Dermis microvascular lymphatic vessel endothelial cell (primary cell): ENCODE measurements at places on chromosomes 2 and 18.
A peak's percentile ranks its signal among the peaks of the same experiment; 100 is the strongest.

GRCh38 chr2:154960802-154961583, 262.5 kb downstream of the KCNJ3 start:
- DNase-seq: no peak

DNA sequence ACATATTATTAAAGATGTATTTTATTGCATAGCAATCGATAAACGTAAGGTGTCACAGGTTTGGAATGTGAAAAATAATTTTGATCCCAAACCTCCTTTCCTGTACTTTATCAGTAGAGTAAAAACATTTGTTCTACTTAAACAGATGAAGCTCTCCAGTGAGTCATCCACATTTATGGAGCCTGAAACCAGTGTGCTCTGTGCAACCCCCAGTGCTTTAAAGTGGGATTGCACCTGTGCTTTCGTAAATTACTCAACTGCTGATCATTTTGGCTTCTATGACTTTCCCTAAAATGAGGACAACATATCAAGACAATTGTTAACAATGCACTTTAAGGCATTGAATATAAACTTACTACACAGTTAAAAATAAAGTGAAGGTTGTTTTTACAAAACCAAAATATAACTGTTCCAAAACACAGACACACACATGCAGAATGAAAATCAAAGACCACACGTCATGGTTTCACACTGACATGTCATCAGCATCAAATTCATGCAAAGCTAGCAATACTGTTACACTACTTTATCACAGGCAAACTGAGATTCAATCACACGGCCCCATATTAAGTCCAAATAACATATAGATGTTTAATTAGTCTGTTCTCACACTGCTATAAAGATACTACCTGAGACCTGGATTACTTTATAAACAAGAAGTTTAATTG, 9.7 kb downstream of the TMEM18 start:
- DNase-seq: peak; percentile 54

GRCh38 chr2:141187075-141187439, 943.8 kb downstream of the LRP1B start:
- DNase-seq: no peak

- peak; percentile 36 for DNase-seq
These were observed 23.7 kb downstream of the TMEM127 start for GRCh38 chr2:96241900-96242611.

GRCh38 chr18:68394705-68395104, 320.2 kb downstream of the TMX3 start:
- no peak for DNase-seq

GRCh38 chr2:234279637-234280036, 217.2 kb downstream of the ARL4C start:
- DNase-seq: no peak

DNA sequence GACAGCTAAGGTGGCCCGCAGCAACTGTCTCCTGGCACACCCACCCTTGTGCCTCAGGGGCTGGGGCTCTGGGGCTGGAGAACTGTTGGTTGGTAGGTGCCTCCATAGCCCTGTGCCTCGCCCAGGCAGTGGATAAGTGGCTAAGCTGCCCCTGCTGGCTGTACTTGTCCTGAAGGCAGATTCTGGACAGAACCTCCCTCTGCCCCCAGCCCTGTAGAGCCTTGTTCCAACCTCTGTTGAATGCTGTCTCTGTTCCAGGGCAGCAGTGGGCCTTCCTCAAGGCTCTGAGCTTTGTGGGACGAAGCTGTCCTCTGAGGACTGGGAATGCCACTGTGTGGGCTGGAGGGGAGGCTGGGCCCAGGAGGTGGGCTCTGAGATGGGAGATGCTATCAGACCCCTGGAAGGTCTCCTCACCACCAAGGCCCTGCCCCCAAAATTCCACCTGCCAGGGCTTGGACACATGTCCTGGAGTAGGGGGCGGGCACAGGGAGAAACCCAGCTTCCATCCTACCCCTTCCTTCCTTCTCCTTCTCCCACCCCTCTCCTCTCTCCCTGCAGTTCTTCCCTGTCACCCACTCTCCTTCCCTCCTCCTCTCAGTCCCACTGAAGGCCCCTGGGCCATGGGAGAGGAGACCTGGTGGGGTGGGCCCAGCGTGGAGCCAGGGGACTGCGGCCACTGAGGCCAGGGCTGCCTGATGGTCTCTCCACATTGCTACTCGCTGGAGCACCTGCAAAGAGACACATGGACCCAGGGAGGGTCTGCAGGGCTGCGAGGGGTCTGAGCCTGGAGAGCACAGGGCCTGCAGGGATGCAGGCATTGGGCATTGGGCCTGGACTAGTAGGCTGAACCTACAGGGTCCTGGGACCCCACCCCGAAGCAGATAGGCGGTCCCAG, 1.7 kb upstream of the PDCD1 start:
- no peak for DNase-seq

GRCh38 chr2:100780203-100781008, 39.5 kb upstream of the NPAS2 start:
- DNase-seq: peak; percentile 92

DNA sequence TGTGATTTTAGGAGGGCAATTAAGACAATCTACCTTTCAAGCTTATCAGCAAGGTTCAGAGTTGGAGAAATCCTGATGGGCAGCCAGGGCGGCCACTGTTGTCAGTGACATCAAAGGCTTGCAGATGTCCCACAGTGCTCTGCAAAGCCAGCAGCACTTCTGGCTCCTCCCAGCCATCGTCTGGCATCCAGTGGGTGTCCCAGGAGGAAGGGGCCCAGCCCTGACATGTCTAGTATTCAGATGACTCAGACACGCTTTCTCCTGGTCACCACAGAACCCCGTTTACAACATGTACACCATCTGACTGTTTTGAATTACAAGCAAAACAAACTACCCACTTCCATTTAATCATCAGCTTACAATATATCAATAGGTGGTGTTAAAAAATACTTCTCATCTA, 61.4 kb downstream of the CYRIA start:
- no peak for DNase-seq

GRCh38 chr2:138475277-138475776, 26.2 kb upstream of the SPOPL start:
- DNase-seq: peak; percentile 53

DNA sequence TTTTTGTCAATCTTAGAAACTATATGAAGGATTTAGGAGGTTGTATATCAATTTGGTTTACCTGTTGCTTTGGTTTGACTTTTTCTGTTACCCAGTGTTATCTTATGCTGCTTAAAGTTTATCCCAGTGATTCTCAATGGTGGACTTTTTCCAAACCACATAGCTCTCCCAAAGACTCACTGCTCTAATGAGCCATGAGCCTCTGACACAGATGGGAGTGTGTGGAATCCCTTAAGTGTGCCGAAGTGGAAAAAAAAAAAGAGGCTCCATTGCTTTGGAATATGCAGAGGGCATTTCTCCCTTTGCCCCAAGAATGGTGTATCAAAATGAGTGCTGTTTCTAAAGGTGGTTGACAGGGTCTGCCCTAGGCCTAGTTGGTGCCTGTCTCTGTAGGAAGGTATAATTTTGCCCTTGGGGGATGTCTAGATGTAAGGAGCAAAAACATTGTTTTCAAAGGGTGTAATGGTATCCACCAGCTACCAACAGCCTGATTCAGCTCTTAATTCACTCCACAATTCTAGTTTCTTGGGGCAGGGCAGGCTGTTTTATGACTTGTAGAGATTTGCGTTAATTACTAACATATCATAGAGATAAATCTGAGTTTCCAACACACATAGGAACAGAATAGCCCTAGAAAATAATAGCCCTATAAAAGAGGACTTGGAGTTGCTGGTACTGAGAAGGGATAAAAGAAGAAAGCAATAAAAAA, 64.3 kb upstream of the CYP26B1 start:
- no peak for DNase-seq
